ENCODE measurements at places on chromosomes 2 and 18.

DNA sequence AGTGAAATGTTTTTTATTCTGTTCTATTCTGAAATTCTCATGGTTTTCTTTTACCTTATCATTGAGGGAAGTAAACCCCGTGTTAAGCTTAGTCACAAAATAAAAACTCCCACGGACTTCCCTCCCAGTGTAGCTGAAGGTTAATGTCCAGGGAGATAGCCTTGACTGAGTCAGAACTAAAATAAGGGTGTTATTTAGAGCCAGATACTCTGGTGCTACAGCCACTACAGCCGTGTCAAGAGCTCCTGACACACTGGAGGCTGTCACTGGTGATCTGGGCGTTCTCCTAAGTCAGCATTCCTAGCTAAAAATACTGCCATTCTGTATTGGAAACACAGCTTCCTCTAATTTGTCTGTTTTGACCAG, 82.0 kb upstream of the RANBP2 start:
- no peak for DNase-seq

DNA sequence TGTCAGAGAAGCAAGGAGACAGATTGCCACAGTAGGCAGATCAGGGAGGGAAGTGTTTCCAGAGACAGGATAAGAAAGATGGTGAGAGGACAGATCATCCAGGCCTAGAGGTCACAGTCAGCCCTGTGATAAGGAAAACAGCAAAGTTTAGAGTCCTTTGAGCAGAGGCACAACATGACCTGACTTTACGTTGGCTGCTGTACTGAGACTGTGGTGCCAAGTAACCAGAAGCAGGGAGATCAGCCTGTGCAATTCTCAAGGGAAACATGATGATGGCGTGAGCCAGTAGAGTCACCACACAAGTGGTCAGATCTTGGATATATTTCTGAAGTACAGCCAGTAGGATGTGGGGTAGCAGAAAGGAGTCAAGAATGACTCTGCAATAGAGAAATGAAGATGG, 43.7 kb downstream of the SMC6 start:
- DNase-seq = no peak

GRCh38 chr2:119731983-119732382, 27.7 kb upstream of the PTPN4 start:
- no peak for DNase-seq

- DNase-seq = no peak
These were observed 288.1 kb upstream of the ZC3H15 start for GRCh38 chr2:186197955-186198354.

DNA sequence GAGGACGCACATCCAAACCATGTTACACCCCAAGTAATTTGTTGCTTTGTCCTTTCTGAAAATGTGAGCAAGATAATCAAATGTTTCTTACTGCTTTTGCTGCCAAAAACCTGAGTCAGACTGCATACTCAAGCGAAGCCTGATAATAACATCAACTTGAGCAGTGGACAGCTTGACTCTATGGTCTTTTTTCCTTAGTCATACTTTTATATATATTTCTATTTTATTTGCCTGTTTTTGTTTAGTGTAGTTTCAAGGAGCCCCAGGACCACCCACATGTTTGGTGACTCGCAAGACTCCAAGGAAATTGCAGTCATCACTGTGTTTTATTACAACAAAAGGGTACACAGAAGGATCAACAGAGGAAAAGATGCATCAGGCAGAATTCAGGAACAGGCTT, 688.4 kb upstream of the PIK3C3 start:
- DNase-seq = no peak

GRCh38 chr2:98806236-98806697, 75.3 kb upstream of the MGAT4A start:
- DNase-seq = no peak

GRCh38 chr2:178863856-178864620, 56.8 kb upstream of the TTN start:
- DNase-seq = no peak

DNA sequence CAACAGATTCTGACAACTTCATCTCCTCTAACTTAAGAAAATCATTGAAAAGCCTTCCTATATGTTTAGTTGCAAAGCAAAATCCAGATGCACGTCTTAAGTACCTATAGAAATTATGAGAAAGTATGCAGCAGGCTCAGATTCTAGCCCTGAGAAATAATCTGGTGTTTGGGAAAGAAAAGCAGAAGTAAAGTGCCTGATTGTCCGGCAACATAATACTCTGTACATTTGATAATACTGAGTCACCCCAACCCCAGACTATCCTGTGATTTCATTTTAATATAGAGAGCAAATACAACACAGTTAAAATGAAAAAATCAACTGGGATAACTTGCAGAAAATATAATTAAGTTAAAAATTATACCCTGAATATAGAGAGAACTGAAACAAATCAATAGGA, 13.5 kb downstream of the RFX8 start:
- no peak for DNase-seq

DNA sequence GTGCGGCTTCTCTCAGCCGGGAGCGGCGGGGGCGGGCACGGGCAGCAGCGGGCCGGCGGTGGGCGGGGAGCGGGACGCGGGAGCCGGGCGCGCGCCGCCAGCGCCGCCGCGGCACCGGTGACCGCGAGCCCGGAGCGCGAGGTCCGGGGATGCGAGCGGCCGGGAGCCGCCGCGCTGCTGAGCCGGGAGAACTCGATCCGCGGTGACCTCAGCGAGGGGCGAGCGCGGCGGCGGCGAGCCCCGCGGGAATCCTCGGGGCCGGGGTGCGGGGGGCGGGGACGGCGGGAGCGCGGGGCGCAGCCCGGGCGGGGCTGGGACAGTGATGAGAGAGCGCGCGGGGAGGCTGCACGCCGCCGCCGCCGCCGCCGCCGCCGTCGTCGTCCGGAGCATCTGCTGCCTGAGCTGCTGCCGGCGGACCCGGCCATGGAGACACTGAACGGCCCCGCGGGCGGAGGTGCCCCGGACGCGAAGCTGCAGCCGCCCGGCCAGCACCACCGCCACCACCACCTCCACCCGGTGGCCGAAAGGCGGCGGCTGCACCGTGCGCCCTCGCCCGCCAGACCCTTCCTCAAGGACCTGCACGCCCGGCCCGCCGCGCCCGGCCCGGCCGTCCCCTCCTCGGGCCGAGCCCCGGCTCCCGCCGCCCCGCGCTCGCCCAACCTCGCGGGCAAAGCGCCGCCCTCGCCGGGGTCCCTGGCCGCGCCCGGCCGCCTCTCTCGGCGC, at the start of gene MTCL1:
TSS of gene MTCL1 (plus strand) at position 319 of the 723 bp plus-strand sequence. CDS start at position 424, 105 bp downstream.
- peak; percentile 50 for DNase-seq

DNA sequence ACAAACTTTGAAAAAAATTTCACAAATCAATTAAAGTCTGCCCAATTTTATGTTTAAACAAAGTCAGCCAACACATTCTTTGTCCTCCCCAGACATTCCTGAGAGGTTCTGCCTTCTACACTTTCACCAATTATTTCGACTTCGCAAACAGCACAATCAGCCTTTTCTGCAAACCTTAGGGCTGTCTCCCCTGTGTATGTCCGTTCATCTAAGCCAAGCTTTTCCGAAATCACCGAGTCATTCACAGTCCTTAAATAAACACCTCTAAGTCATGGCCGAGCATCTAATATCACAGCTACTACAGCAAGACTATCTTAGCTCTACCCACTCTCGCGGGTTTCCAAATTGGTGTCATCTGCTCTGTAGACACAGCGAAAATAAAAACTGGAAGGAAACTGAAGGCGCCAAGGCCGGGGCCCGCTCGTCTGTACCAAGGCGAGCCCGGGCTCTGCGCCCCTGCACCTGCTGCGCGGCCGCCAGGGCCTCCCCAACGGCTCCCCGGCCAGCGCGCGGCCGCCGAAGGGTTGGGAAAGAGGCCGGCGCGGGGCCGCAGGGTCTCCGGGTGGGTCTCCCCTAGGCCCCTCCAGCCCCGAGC, 730 bp downstream of the ODC1 start:
- DNase-seq = no peak

- DNase-seq = no peak
These were observed 230.9 kb upstream of the ZSWIM2 start for GRCh38 chr2:187079901-187080300.

GRCh38 chr2:122643725-122644329, 888.4 kb downstream of the TSN start:
- peak; percentile 77 for DNase-seq

- DNase-seq = no peak
These were observed 89.7 kb downstream of the EIPR1 start for GRCh38 chr2:3287896-3288295.
